Ascending aorta (tissue), 2 donors: ENCODE measurements at places on chromosomes 1 and 21.

DNA sequence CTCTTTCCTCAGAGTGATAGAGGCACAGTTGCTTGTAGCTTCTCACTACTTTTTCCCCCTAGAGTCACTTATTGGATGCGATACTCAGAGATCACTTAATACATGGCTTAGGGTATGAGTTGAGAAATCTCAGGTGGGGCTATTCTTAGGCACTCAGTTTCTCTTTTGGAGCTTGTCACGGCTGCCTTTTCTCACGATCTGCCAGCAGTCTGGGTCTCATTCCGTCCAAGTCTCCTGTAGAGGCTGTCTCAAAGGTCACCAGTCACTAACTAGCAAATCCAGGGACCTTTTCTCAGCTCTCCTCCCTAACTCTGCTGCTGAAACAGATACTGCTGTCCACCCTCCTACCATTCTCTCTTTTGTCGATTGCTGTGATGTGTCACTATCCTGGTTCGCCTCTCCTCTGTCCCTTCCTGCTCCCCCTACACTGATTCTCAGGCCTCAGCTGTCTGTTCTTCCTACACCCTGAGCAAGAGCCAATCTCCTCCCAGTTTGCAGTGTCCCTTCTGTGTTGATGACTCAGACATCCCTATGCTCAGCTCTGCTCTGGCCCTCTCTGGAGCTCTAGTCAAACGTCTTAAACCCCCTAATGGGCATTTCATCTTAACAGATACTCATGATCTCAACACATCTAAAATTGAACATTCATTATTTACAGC, 12.4 kb downstream of the ATP1A2 start:
- DNase-seq: no peak

- DNase-seq: no peak
Measured at GRCh38 chr1:75293270-75293669, 159.1 kb downstream of the LHX8 start.

DNA sequence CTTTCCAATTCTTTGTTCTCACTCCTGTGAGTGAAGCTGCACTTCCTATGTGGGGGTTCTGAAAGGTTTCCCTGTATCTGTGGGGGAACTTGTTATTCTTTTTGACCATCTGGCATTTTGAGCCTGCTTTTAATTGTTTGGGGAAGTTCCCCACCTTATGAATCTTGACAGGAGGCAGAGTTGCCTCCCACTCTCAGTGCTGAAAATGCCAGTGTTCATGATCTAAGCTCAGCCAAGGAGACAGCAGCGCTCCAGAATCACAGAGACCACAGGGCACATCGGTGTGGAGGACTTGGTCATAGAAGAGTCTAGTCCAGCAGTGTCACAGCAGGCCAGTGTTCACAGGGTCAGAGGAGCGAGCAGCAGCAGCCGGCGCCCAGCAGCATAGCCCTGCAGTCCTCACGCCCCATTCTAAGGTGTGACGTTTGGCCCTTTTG, 63.8 kb upstream of the PRDX6 start:
- DNase-seq: no peak

DNA sequence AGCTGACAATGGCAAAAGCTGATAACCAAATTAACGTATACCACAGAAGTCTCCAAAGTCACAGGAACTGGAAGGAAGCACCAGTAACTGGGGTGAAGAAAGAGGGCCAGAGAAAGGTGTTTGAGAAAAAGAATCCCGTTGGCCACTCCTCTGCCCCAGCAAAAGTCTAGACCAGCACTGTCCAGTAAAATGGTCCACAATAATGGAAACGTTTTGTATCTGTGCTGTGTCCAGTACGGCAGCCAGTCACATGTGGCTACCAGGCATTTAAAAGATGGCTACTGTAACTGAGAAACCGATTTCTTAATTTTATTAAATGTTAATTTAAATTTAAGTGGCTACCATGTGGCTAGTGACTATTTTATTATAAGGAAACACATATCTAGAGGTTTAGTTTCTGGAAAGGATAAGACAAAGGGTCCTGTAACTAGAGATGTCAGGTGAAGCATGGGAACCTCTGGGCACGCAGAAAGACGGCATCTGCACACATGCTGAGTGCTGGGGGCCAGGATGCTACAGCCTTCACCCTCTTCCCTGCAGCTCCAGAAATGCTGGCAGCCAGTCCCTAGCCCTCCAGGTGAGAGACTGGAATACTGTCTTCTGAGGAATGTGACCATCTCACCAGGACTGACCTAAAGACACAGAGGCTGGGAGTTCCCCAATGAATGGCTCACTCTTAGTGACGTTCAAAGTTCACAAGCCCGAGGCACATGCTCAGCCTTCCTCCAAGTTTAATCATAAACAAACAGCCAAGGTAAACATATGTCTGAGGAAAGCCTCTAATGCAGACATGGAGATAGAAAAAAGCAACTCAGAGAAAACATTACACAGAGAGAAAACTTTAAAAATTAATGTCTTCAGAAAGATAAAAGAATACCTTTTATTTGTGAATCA, 50.7 kb downstream of the JAK1 start:
- DNase-seq: no peak

DNA sequence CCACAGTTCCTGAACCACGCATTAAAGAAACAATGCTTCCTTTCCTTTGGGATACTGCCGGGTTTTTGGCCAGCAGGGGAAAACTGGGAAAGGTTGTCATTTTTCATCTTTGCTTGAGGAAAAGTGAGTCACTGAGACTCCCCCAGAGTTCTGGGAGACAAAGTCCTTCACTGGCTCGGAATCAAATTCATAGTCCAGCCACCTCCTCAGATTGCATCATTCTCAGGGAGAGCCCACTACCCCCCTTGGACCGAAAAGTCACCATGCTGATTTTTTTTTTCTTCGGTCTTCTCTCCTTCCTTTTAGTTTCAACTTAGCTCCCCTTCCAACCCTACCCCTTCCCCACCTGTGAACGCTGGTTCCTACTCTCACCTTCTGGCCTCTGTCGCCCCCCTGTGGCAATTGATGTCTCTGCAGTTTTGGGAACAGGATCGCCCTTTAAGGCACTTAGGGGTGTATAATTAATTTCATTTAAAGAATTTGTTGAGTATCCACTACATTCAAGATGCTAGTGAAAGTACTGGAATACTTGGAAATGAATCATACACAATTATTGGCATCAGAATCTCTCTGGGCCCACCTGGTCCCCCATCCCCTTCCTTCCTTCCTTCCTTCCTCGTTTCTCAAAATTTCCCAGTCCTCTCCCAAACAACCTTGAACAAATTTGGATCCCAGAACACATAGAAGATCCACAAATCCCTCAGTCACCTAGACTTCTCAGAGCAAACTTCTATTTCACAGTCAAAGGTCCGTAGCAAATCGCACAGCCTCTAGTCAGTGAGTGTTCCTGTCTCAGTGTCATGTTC, 6.9 kb downstream of the ACKR1 start:
- no peak for DNase-seq

DNA sequence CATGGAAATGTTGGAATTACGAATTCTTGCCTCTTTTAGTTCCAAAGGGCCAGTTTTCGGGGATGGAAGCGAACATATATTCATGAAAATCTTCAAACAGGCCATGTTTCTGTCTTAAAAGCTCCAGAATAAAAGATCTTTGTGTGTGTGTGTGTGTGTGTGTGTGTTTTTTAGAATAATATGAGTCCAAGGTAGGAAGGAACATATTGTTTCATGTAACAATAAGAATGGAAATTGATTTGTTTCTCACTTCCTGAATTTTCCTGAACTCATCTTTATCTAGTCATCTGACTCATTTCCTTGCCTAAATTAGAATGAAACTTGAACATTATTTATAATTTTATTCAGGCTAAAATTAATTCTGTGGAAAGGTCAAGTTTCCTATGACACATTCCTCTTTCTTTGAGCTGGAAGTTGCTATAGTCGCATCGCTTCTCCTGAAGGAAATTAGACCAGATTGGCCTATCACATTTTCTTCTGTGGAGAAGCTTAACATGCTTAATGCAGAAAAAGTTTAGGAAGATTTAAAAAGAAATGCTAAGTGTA, 805.1 kb upstream of the ADAMTS5 start:
- no peak for DNase-seq

- peak; percentile 88 for DNase-seq
Measured at GRCh38 chr1:145885738-145886287, at the start of gene ANKRD35. Gene ANKRD35 (minus strand): TSS chr1:145885866. CDS start chr1:145885758, 108 bp downstream.

DNA sequence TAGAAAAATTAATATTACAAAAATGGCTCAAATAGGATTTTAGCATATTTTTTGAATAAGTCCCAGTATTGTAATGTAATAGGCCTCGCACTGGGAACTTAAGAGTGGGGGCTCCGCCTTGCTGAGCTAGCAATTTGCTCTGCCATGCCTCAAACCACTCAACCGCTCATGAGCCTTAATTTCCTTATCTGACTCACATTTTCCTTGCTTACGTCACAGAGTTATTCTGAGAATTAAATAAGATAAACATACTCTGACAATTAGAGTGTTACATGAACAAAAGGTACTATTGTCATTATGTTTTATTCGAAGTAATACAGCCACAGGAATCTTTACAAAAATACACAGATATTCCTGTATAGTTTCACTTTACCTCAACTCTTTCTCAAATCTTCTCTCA, 108.1 kb downstream of the SLC44A5 start:
- DNase-seq: no peak

GRCh38 chr1:80048716-80049115, 1042.2 kb upstream of the ADGRL4 start:
- no peak for DNase-seq

DNA sequence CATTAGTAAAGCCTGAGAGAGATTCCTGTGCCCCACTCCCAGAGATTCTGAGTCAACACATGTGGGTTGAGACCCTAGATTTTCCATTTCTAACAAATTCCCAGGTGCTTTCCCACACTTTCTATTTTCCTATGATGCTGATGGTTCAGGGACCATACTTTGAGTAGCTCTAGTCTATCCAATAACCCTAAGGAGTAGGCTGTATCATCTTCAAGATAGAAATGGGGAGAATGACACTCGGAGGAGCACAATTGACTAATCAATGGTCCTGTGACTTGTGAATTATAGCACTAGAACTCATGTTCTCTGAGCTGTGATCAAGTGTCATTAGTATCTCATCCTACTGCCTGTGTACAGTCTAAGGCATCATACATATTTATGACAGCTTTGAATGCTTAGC, 232.9 kb upstream of the B3GALT2 start:
- DNase-seq: no peak
